SJSA1 (cell line): ENCODE measurements at places on chromosomes 5 and 9.

GRCh38 chr9:116066221-116066620, 87.4 kb upstream of the PAPPA start:
- H3K4me3 ChIP-seq: no peak overlapping the region
- H3K4me1 ChIP-seq: no peaks in the 10 kb centered on the region
- no peaks in the 10 kb centered on the region for H3K27me3 ChIP-seq
- no peaks in the 10 kb centered on the region for H3K36me3 ChIP-seq

DNA sequence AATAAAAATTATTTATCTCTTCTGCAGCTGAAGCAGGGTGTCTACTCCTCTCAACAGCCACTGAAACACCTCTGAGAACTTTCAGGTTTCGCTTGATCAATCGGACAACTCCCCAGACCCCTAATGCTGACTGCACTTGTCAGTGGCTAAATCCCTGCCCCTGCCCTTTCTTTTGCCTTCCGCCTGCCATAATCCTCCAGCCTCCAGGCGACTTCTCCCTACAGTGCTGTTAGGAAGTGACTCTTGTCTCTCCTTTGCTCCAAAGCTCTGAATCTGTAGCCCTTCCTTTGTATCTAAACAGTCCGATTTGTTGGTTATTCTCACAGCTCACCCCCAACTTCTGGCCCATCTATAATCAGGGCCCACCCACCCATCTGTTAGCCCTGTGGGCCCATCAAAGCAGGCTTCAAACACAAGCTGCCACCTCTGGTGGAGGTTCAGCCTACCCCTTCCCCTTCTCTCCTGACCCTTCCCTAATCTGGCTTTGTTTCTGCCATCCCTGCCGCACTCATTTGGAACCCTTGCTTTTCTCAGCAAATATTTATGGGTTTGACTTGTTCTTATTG, 53.7 kb upstream of the IFNK start:
- H3K36me3 ChIP-seq: no peaks in the 10 kb centered on the region
- no peaks in the 10 kb centered on the region for H3K27me3 ChIP-seq
- no peak for DNase-seq
- H3K4me3 ChIP-seq: no peak overlapping the region
- H3K4me1 ChIP-seq: no peaks in the 10 kb centered on the region

DNA sequence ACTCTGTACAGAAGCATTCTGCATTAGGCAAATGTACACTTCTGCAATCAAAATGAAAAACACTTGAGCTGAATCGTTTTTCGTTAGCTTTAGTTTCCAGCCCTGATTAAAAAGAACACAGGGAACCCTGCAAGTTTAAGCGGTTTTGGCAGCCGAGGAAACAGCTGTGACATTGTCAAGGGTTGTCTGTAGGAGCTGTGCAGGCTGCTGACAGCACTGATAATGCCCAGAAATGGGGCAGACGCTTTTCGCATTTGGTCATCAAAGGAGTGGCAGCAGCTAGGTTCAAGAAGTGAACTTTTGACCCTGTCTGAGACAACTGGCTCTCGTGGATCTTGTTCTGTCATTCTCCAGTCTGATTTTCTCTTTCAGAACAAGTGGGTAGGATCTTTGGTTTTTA, 165.6 kb upstream of the CCDC152 start:
- no peak for DNase-seq
- no peaks in the 10 kb centered on the region for H3K36me3 ChIP-seq
- H3K4me1 ChIP-seq: no peaks in the 10 kb centered on the region
- no peak overlapping the region for H3K27ac ChIP-seq
- no peak overlapping the region for H3K4me3 ChIP-seq

- no peaks in the 10 kb centered on the region for H3K27me3 ChIP-seq
- no peak overlapping the region for H3K4me3 ChIP-seq
- H3K4me1 ChIP-seq: peaks cover 32% of the 10 kb centered on the region
These were observed 3.8 kb downstream of the ZFAND5 start for GRCh38 chr9:72361217-72361616.
